ENCODE measurements at places on chromosomes 7 and 10.

DNA sequence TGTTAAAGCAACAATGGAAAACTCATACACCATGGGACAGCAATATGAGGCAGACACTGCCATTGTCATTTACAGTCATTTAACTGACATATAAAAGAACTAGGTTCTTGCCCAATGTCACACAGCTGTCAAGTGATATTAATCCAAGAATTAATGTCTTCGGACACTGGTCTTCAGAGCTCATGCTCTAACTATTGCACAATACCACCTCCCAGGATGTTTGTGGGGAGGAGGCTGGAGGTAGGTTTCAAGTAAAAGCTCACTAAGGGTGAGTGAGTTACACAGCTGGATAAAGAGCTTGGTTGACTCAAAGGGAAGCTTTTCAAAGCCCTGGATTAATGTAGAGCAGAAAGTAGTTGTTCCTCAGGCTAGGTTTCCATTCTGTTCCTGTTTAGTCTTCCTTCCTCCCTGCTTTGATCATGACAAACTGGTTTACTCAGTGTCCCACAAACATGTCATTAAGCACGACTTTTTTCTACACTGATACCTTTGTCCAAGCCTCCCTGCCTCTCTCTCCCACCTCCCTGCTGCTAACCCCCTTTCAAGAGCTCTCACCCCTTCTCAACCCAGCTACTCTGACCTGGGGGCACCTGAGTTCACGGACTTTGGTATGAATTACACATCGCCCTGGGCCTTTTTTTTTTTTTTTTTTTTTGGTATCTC lies 987 bp upstream of the EXOC6 start:
- no peak for DNase-seq

DNA sequence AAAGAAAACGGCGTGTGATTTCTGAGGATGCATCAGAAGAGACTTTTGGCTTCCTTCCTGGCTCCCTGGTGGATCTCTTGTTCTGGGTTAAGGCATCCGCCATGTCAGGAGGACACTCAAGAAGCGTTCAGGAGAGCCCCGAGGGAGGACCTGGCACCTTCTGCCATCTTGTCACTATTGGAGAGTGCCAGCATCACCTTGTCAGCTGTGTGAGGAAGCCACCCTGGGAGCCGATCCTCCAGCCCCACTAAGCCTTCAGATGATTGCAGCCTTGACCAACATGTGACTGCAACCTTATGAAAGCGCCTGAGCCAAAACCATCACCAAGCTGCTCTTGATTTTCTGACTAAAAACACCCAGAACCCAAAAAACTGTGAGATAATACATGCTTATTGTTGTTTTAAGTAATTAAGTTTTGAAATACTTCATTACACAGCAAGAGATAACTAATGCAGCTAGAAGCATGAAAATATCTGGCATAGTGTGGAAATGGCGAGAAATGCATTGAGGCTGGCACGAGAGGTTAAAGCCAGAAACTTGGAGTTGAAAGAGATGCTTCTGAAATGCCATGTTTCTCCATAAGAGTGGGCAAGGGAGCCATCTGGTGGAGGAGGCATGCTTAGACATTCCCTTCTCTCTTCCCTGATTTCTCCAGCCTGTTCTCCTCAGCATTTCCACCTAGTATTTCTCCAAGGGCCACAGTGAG lies 5.4 kb upstream of the ZFYVE27 start:
- DNase-seq = peak; percentile 57

- DNase-seq = no peak
These were observed 96.2 kb downstream of the VOPP1 start for GRCh38 chr7:55475855-55476803.

DNA sequence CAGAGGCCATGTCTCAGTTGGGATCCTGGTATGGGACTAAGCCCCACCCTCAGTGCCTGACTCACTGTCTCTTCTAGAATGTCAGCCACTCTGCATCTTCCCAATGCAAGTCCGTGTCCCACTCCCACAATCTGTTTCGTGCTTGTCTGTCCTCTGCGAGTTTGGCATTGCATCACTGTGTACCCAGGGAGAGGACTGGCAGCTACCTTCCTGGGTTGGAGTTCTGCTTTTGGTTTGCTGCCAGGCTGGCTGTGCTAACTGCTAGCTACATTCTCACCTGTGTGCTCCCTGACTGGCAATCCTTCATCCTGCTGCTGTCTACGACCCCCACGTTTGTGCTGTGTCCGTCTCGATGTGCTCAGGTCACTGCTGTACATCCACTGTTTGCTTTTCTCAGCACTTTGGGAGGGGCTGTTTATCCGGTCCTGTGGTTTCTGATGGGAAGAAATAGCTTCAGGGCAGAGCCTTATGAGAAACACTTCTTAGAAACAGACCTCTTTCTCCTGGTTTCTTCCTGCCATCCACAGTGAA lies 56.0 kb upstream of the GLI3 start:
- no peak for DNase-seq

GRCh38 chr7:65265933-65266519 lies 107.6 kb upstream of the ZNF92 start:
- DNase-seq = no peak

DNA sequence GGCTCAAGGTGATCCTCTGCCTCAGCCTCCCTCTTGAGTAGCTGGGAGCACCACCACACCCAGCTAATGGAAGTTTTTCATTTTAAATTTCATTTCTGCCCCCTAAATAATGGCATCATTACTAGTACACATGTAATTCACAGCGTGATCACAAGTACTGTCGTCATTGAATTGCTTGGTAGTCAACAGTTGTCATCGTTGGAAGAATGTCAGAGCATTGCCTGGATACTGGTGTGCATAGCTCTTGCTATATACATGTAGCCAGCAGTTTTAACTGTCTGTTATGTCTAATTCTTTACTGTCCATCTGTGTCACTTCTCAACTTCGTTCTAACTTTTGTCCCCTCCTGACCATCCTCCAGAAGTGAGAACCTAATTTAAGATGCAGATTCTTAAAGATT lies 62.1 kb downstream of the CRPPA start:
- DNase-seq = no peak

DNA sequence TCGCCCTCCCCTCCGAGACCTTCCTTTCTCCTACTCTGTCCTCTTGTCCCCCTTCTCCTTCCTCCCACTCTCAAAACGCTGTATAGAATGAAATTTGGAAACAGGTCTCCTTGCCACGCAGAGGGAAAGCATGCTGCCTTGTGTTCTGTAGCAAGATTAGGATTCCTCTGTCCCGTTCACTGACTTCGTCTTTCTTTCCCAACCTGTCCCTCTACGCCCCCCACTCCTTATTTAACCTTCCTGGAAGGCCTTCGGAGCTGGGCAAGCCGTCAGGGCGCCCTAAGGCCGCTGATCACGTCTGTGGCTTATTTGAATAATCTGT lies 1.3 kb downstream of the HOXA9 start:
- no peak for DNase-seq

GRCh38 chr7:92504563-92504962 lies 23.8 kb downstream of the PEX1 start:
- no peak for DNase-seq

GRCh38 chr7:121219026-121219425 lies 109.8 kb upstream of the WNT16 start:
- DNase-seq = no peak

- DNase-seq = no peak
These were observed 705.6 kb upstream of the GALNT17 start for GRCh38 chr7:70426249-70426880.

DNA sequence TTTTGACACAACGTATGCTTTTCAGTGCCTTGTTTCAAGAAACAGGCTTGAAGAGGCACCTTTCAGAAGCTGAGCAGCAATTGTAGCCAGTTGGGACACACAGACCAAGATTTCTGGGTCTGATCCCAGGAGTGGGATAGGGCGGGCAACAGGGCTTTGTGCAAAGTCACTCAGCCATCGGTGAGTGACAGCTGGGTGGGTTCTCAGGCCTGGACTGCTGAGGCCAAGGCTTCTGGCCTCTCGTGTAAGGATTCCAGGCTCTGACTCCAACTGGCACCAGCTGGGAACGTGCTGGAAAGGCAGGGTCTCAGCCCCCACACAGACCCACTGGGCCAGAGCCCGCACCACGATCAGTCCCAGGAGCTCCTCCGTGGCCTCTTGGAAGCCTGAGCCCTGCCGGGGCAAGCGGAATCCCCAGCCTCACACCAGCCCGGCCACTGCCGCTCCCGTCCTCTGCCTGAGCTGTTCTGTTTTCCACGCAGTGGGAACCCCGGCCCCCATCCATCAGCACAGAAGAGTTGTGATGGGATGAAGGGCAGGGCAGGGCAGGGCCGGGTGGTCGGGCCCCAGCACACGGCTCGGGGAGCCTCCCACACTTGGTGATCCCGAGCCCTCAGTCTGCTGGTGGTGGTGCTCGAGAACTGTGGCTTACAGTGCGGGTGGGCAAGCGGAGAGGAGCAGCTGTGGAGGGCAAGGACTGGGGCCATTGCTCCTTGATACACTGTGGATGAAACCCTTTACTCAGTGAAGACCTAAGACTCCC lies 46.8 kb downstream of the VIPR2 start:
- DNase-seq = no peak

DNA sequence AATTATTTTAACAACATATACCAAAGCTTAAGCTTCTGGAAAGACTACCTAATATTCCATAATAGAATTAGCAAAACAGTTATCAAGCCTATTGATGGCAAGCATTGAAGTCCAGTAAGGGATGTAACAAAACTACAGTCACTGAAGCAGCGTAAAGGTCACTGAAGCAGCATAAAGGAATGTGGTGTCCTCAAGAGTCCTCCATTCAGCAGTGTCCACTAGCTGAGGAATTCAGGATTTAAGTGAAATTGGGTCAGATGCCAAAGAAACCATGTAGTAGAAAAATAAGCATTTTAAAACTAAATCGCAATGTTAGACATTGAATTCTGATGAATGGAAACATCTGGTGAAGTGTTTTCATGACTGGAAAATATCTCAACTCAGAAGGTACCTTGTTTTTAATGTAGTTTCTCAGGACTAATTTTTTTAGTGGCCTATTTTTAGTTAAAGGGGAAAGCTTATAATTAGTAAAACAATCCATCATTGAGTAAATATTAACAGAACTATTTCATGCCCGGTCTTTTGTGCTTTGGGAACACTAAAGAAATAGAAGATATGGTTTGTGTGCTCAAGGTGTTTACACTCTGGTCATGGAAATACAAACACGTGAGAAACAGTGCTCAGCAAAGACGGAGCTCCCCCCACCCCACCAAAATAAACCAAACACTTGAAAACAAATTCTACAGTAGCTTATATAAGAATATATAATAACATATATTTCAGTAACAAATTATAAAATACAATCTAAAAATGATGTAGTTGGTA lies 121.4 kb downstream of the CDK14 start:
- DNase-seq = no peak

- no peak for DNase-seq
These were observed 58.8 kb downstream of the EZH2 start for GRCh38 chr7:148825338-148825737.

GRCh38 chr7:128767475-128768110 lies 8.0 kb downstream of the OPN1SW start:
- DNase-seq = no peak

DNA sequence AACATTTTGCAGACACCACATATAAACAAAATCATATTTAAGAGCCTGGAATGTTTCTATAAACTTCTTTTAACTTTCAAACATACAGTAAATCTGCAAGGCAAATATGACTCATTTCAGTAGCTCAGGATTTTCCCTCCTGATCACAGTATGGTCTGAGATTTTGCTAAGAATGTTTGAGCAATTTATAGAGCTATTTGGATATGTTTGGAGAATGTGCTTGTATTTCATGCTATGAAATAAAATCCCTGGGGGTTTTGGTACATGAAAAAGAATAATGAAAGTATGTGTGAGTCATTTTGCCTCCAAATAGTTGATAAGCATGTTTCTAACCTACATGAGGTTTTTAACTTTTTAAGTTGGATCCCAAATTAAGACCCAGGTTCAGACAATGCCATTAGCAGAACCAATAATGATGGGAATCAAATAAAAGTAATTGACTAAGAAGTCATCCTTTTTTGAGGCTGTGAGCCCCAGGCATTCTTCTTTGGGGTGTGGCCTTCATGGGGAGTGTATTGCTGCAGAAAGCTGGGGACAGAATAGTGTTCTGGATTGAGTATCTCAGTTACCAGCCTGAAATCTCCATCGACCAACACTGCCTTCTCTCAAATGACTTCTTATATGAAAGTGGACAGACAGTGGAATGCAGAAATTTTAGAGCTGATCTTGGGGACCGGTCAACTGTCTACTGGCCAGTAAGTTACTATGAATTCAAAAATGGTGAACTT lies 66.1 kb upstream of the AGBL3 start:
- no peak for DNase-seq

DNA sequence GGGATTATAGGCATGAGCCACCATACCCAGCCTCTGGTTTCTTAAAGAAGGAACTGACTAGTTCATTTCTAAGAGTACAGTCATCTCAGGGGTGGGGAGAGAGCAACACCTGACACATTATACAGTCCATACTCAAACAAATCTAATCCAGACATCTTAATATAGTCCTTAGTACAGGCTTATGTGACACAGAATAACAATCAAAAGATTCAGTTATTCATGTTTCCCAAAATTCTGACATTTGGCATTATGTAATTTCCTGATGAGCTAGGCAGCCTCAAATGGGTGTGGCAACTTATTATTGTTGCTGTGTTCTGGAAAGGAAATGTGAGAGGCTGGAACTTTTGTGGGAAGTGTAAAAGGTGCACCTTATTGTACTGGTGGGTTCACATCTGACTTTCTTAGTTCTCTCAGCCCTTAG lies 116.3 kb downstream of the WDFY4 start:
- no peak for DNase-seq

DNA sequence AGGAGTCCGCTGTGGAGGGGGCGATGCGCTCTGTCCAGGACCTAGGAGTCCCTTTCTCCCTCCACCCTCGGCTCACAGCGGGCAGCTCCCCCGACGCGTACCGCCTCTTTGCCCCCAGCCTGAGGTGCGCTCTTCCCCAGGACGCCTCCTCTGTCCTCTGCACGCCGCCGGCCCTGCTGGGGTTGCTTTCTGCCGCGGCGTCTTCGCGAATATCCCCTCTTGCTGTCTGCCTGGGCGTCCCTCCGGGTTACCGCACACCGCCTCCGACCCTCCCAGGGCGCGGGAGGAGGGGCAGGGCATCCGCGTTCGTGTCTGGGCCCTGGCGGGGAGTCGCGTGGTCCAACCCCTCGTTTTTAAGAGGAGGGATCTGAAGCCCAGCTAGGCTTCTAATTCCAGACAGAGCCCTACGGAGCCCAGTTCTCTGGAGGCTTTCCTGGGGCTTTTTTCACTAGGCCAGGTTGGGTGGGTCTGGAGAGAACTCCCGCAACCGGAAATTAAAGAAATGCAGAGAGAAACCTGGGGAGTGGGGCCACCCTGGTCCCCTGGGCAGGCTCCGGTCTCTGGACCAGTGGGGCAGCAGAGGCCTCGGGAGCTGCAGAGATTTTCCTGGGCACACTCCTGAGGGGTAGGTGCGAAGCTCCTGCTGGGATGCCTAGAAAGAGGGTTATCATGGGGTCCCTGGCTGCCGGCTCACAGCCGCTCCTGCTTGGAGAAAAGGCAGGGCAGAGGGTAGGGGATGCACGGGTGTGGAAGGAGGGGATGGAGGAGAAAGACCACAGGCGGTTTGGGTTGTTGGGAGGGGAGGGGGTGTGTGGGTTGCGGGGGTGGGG lies 166.9 kb downstream of the UBE2H start:
- no peak for DNase-seq
